Hematopoietic multipotent progenitor cell treated with erythropoietin and hydrocortisone succinate and interleukin-3 and kit ligand, for 6 days (in vitro differentiated cells): ENCODE measurements at places on chromosomes 13 and 19.

DNA sequence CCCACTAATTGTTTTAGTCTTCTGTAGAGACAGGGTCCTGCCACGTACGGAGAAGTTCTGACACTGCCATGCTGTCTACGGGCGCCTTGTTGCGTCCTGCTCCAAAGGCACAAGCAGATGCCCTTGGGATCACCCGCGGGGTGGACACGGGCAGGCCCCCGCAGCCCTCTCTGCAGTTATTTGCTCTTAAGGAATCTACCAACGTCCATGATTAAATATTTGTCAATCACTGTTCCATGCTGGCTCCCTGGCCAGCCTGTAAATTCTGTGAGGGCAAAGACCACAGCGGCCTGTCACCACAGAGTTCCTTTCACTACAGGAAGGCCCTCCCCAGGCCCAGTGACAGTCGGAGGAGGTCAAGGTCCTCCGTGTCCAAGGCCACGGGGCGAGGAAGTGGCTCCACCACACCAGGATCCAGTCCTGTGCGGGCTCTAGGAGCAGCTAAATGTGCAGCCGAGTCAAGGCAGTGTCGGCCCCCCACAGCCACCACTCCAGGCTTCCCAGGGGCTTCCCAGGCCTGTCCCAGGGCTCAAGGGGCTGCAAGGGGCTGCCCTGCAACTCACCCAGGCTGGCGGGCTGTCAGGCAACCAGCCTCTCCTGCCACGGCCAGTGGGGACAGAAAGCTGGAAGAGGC lies 2.1 kb downstream of the RNF126 start:
- DNase-seq, result no peak

DNA sequence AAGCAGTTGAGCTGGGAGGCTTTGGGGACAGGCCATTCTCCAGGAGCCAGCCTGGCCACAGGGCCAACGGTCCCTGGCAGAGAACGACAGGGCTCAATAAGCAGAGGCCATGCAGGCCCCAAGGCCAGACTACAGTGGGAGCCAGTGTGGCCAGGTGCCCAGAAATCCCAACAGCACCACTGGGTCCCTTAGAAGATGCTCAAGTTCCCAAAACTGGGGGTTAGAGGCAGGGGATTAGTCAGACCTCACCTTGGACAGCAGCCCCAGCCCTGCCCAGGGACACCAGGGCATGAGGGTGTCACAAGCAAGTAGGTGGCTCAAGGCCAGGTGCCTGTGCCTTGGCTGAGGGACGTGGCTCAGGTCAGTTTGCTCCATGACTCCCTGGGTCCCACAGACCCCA lies 12.8 kb downstream of the SCGB2B2 start:
- DNase-seq, result no peak

DNA sequence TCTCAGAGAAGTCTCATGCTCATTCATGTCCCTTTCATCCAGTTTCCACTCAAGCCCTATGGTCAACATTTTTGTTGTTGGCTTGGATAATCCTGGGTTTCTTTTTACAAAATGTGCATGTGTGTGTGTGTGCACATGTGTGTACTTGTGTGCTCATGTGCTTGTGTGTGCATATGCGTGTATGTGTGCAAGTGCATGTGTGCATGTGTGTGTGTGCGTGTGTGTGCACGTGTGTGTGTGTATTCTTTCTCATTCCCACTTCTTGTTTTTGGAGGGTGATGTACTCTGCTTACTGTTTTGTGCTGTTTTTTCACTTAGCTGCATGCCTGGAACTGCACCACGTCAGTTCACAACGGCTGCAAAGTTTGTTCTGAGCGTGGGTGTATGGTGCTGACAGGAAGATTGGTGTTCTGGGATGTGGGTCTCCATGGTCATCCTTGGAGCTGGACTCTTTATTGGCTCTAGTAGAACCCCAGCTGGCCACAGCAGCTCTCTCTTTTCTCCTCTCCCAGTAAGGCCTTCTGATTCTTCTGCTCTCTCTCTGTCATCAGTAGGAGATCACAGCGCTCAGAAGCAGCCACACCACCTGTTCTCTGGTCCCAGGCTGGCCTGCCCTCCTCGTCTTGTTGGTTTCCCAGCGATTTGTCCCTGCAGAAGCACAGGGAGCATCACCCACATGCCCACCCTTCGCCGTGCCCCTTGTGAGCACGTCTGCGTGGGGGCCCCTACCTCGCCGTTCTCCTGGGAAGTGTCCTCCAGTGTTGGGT lies 60.8 kb downstream of the SOX1 start:
- no peak for DNase-seq

DNA sequence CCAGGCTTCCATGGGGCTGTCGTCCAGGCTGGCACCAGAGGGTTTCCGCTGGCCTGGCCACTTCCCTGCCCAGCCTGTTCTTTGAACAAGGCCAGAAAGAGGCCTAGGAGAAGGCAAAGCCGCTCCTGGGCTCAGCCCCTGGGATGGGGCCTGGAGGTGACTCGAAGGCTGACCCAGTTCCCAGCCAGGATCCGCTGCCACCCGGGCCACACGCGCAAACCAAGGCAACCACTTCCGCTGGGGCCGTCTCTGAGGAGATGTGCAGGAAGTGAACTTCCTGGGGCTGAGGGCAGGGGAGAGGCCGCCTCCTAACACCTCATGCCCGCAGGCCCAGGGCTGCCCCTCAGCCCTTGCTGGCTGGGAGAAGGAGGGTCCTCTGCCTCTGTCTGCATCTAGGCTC lies 15.2 kb downstream of the PLEKHF1 start:
- DNase-seq, result peak; percentile 59

DNA sequence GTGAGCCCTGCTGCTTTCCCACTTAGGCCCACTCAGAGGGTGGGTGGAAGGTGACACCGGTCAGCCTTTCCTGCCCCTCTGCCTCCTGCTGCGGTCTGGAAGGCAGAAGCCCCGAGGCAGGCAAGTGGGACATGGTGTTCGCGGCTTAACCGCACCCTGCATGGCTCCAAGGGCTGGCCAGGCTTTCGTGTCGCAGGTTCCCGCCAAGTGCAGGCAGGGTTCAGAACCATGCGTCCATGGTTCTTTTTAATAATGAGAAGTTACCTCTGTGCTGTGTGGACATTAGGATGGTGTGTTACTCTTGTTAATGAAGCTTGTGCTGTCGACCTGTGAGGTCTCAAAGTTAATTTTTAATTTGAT lies 986 bp downstream of the DGKH start:
- DNase-seq, result no peak

DNA sequence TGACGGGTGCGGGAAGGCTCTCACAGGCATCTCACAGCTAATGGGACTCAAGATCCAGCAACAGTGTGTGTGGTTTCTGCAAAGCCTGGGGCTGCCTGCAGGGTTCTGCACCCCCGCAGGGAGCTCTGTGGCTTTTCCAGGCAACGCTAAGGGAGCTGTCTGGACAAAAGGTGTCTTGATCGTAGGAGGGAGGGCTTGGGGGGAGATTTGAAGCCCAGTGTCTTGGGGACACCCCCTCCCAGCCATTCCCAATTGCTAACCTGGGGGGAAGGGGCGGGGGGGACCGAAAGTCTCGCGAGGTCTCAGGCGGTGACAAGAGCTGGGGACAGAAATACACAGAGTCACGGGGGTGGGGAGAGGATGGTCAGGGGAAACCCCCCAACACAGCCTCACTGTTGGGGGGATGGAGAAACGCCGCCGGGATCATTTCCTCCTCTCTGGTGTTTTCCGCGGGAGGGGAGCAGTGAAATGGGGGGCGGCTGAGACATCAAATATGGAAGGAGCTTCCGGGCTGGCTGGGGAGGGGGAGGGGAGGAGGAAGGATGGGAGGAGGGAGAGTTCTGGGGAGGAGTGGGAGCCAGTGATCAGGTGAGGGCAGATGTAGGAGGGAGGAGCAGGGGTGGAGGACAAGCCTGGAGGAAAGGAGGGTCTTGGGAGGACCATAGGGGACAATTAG lies 13.3 kb downstream of the KCNC3 start:
- no peak for DNase-seq

- DNase-seq, result peak; percentile 61
These were observed 10.7 kb downstream of the ELF1 start for GRCh38 chr13:41008349-41008980.

GRCh38 chr13:101289764-101290163 lies 126.5 kb downstream of the NALCN start:
- no peak for DNase-seq

DNA sequence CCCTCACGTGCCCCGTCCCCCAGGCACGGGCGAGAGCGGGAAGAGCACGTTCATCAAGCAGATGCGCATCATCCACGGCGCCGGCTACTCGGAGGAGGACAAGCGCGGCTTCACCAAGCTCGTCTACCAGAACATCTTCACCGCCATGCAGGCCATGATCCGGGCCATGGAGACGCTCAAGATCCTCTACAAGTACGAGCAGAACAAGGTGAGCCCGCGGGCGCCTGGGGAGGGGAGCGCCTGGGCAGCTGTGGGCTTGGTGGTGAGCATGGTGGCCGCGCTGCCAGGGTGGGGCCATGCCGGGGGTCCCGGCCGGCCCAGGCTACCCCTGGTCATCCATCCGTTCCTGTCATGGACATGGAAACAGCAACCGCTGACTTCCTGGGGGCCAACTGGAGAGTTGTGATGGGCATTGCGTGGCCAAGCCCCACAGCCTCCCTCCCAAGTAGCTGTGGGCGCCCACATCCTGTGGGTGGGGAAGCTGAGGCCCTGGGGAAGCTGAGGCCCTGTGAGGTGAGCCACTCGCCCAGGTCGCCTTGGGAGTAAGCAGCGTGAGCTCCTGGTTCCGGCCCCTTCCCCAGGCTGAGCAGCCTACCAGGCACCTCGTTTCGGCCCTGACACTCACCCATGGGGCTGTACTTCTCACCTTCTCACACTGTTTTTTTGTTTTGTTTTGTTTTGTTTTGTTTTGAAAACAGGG lies 16.1 kb downstream of the GNA11 start:
- no peak for DNase-seq

- DNase-seq, result no peak
These were observed 2.8 kb upstream of the PNMA8A start for GRCh38 chr19:46474211-46474610.

DNA sequence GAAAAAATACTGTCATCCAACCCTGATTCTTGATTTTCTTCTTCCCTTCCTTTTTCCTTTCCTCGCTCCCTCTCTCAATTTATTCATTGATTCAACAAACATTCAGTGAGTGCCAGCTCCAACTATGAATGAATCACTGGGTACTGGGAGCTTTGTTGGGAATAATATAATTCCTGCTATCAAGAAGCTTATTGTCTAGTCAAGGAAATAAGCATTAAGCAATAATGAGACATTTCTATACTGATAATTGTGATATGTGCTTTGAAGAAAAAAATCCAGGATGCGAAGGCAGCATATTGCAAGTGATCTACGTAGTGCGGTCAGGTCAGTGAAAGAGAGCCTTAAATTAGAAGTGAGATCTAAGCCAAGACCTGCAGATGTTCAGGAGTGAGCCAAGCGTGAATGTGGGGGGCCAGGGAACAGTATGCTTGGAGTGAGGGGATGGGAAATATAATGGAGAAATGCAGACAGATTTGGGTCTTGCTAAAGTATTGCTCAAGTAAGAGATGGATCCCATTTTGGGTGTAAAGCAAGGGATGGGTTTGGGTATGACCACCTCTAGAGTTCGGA lies 253.5 kb downstream of the LHFPL6 start:
- DNase-seq, result no peak

- peak; percentile 58 for DNase-seq
These were observed 34.4 kb downstream of the PIP5K1C start for GRCh38 chr19:3665681-3666544.

GRCh38 chr13:57353831-57354230 lies 186.8 kb downstream of the PRR20E start:
- DNase-seq, result no peak

GRCh38 chr19:45515081-45515624 lies 7.9 kb downstream of the VASP start:
- peak; percentile 66 for DNase-seq

DNA sequence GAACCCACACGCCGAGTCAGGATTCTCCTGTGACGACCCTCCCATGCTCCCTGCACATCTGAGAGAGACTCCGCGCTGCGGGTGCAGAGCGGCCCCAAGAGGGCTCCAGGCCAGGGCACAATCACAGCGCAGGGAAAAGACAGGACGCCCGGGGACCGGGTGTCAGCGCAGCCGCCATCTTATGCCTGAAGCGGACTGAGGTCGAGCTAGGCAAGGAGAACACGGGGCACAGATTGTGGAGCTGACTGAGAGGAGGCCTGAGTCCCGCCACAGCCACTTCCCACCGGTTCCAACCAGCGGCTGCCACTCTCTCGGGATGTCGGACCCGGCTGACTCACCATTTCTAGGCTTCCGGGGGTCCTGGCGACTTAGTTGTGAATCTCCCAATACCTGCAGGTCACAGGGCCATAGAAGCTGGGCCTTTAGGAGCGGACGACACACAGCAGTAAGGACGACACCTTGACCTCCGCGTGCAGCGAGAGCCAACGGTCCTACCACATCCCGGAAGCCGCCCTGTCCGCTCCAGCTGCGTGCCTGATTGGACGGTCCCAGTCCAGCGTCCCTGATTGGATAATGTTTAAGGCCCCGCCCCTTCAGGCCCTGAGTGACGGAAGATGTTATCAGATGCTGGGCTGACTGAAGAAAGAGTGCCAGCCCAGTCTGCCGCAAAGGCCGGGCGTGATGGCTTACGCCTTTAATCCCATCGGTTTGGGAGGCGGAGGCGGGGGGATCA lies at the start of gene ZNF728:
Gene ZNF728, minus strand, starts transcription at position 487 of the 733 bp plus-strand sequence. Its CDS starts 146 bp downstream, at position 341.
- peak; percentile 2 for DNase-seq

DNA sequence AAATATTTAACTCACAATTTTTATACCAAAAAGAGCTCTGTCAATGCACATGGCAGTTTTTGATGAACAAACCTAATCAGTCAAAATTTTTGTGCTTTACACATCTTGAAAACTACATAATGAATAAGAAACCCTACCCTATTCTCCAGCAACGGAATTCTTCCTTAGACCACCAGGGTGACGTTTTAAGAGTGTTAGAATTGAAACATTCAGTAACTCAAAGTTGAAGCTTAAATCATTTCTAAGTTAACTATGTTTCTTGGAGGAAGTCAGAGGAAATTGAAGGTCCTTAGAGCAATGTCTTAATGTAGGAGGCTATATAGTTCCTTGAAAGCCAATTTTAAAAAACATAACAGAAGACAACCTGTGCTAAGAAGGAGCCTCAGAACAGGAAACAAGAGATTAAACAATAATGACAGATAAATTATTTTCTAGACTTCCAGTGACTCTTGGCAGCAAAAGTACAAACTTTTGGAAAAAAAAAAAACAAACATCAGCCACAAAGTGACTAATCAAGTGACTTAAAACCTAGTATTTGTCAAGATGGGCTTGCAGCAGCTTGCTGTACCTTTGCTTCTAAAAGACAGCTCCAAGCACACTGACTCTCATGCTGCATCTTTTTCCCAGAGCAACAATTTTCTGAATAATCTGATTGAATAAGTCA lies 6.2 kb downstream of the SPRY2 start:
- peak; percentile 10 for DNase-seq

GRCh38 chr19:30168760-30169159 lies 203.4 kb upstream of the ZNF536 start:
- DNase-seq, result no peak

GRCh38 chr19:46350029-46350757 lies 3.3 kb downstream of the PPP5C start:
- DNase-seq, result peak; percentile 55

- no peak for DNase-seq
These were observed 27.4 kb upstream of the ZNF83 start for GRCh38 chr19:52665529-52665928.

DNA sequence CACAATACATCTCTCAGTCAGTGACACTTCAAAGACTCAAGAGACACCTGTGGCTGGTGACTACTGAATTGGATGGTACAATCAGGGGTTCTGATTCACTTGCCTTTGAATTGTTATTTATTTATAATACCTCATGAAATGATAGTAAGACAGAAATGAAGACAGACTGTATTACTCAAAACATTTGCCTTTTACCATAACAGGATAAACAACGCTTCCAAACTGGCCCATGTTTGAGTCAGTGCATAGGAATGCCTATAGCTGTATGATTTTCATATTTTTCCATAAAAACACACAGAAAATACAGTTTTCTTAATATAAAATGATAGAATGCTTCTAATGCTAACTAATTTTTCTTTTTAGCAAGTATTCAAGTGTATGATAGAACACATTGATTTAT lies 59.5 kb upstream of the FGF14 start:
- DNase-seq, result no peak
